Neural progenitor cell (in vitro differentiated cells): ENCODE measurements at places on chromosomes 2 and 18. TPM values are rescaled to one million over a fixed set of nuclear protein-coding genes. Genes with fewer than 3 reads are reported as not detected.

- DNase-seq, result no peak
Observed at GRCh38 chr2:231633241-231633976, 40.7 kb downstream of the TEX44 start.

DNA sequence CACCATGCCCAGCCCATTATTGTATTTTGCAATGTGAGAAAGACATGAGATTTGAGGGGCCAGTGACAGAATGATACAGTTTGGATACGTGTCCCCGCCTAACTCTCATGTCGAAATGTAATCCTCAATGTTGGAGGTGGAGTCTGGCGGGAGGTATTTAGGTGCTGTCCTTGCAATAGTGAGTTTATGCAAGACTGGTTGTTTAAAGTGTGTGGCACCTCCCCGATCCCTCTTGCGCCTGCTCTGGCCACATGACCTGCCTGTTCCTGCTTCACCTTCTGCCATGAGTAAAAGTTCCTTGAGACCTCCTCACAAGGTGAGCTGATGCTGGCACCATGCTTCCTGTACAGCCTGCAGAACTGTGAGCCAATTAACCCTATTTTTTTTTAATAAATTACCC, 16.6 kb downstream of the CNDP1 start:
- DNase-seq, result no peak

GRCh38 chr2:219032051-219032745, 9.1 kb downstream of the CFAP65 start:
- DNase-seq, result no peak

GRCh38 chr2:155372969-155373368, 674.5 kb downstream of the KCNJ3 start:
- DNase-seq, result no peak

- DNase-seq, result no peak
Observed at GRCh38 chr2:79082987-79083386, 4.8 kb downstream of the REG1B start.

Gene KCNE4
- not detected in 2 replicates for total RNA-seq

Gene CD8B2
- total RNA-seq, result not detected in 2 replicates
